ENCODE measurements at places on chromosomes 2 and 18. TPM values are rescaled to one million over a fixed set of nuclear protein-coding genes. Genes with fewer than 3 reads are reported as not detected.

The ALLC gene
- total RNA-seq: not detected

The ANKMY1 gene
- total RNA-seq: 33.5 TPM

The C2orf78 gene
- total RNA-seq: not detected

The APLF gene
- total RNA-seq: 3.0 TPM

The SPDYA gene
- total RNA-seq: 1.6 TPM

The REEP1 gene
- total RNA-seq: 0.16 TPM

The EN1 gene
- total RNA-seq: not detected

The DTNA gene
- not detected for total RNA-seq

The SLC5A7 gene
- total RNA-seq: not detected

- no peak for DNase-seq
These were observed 104.2 kb upstream of the SPRED2 start for GRCh38 chr2:65536596-65536995.

GRCh38 chr2:20052229-20052851 lies 912 bp upstream of the LAPTM4A start:
- DNase-seq: no peak

- no peak for DNase-seq
These were observed 803 bp upstream of the FIGN start for GRCh38 chr2:163736433-163737189.

DNA sequence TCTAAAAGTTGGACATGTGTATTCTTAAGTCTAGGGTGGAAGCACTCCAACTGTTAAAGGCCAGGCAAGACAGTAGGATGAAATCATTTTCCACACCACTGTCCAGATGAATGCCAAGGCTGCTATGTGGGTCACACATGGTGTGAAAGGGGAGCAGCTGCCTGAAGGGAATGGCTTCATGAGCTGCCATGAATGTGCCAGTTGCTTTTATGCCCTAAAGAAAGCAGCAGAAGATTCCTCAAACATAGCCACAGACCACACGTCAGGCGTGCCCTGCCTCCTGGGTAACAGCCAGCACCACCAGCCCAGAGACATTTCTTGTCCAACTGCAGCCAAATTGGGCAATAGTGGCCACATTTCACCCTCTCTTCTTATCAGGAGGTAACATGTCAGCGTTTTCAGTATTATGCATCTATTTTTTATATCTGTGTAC lies 130.2 kb downstream of the MTCL1 start:
- no peak for DNase-seq

DNA sequence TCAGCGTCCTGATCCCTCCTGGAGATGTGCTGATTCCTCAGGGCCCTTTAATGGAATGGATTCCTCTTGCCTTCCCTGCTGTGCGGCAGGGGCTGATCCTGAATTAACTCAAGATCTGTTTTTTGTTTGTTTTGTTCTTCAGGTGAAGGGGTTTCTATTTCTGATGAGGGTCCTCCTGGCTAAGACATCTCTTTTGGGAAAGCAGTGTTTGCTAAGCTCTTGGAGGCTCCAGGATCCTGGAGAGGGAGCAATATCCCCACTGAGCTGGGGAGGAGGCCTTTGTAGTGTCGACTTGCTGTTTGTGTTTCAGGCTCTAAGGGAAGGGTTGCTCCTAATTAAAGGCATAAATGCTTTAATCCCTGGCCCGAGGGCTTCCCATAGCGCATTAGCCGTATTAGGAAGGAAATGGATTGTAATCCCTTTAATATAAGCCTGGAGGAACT lies 65.3 kb upstream of the FOXI3 start:
- no peak for DNase-seq

DNA sequence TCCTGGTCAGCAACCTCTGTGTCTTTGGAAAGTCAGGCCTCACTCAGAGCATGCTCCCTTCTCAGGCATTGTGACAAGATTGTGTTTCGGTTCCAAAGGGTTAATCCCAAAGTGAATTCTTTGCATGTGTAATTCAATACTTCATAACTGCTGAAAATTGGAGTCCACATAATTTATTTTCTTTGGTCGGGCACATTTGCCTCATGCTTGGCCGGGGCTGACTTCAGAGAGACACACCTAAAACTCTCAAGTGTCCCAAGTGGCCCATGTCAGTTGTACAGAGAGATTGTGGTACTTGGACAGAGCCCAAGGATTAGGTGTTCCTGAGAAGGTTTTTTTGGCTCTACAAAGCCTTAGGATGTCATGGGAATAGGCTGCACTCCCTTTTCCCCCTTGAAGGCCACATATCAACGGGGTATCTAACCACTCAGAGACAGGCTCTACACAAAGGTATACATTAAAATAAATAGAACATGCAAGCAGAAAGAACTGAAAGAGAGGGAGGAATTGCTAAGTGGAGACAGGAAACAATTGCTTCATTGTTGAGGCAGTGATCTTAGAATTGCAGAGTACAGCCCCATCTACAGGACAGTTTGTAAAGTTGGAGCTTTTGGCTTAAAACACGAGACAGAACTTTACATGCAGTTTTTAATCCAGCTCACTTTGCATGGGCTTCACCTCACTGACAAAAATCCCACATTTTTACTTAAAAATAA lies 1232.3 kb upstream of the ZEB2 start:
- no peak for DNase-seq

- DNase-seq: no peak
These were observed 89.7 kb downstream of the BABAM2 start for GRCh38 chr2:27980242-27980641.

- peak; percentile 85 for DNase-seq
These were observed 115.7 kb upstream of the SLC1A4 start for GRCh38 chr2:64873472-64873924.

DNA sequence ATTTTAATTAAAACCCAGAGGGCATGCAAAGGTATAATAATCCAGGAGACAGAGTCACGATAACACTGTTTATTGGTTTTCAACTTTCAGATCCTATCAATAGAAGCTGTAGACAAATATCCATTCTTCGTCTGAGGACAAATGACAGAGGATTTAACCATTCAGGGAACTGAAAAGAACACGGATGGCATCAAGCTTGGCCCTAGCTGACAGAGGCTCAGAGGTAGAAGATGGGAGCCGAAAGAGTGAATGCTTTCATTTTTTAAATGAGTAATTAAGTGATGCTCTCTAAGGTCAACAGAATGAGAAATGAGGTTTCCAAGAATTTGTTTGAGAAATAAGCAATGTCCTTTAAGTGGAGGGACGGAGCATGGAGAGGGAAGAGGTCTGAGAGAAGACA lies 62.1 kb downstream of the BCL2 start:
- DNase-seq: no peak

- no peak for DNase-seq
These were observed 17.1 kb downstream of the VSNL1 start for GRCh38 chr2:17557596-17557995.

DNA sequence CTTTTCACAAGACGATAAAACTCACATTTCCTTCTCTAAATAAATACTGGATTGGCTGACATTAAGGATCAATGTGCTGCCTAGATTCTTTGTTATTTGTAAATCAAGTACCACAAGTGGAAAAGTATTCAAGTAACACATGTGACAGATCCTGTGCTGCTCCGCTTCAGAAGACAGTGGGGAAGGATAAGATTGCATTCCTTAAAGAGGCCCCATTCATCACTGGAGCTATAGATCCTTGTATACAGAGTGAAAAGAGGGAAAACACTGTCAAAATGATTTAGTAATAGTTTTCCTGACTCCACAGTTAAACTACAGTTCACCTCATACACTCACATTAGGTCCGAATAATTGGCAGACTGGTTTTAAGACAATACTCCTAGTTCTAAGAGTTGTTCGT lies 108.0 kb upstream of the CSRNP3 start:
- DNase-seq: no peak

DNA sequence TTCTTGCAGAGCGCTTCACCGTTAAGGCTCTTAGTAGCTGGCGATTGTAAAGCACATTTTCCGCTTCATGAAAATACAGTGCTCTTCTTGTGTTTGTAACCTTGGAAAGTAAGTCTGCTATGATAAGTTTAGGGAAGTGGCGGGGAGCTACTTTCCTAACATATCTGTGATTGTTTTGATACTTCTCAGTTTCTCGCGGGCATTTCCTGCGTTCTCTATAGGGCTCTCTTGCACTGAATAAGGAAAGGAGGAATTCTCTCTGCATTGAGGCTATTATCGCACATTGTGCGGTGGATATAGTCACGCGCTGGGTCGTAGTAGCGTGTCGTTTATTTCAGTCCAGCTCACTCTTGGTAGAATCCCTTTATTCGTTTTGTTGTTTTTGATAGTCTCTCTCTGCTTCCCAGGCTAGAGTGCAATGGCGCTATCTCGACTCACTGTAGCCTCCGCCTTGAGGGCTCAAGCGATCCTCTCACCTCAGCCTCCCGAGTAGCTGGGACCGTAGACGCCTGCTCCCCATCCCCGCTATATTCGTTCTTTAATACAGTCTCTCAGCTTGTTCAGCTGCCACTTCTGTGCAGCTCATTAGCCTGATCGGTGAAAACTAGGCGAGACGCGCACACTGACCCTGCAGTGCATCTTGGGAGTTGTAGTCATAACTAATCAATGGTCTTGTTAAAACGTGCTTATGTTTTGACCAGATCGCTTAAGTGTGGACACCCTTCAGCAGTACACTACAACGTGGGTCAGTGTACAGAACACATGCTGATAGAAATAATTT lies 1.0 kb upstream of the PPP4R3B start:
- DNase-seq: peak; percentile 70

DNA sequence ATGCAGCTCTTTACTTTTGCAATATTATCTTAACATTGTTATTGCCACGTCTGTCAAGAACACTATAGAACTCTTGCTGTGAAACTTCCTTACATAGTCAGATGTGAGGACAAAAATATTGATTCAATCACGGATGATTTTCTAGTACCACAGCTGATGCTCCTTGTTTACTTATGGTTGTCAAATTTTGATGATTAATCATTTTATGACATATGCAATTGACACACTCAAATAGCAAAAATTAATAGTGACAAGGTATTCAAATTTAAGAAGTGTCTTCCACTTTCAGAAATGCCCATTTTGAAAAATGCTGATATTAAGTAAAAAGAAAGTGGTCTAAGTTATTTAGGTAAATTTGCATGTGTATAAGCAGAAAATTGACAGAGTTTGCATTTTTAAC lies 284.0 kb downstream of the CCDC102B start:
- no peak for DNase-seq

DNA sequence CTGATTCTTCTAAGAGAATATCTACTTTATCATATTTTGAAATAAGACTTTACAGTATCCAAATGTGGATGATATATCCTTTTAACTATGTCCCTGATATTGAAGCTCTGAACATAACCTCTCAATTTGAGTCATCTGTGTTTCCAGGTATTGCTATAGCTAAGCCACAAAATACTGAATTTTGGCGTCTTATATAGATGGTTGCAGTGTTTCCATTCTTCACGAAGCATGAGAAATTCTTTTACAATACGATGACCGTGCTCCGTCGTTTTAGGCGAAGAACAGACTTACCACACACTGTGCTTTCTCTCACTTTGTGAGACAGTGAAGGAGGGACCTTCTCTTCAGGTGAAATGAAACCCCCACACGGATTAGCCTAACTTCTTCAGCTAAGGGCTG lies 45.3 kb downstream of the LRRFIP1 start:
- DNase-seq: no peak

GRCh38 chr2:240431661-240432424 lies 3.6 kb upstream of the GPC1 start:
- DNase-seq: no peak

- no peak for DNase-seq
These were observed 41.5 kb upstream of the OTOS start for GRCh38 chr2:240182001-240182400.

DNA sequence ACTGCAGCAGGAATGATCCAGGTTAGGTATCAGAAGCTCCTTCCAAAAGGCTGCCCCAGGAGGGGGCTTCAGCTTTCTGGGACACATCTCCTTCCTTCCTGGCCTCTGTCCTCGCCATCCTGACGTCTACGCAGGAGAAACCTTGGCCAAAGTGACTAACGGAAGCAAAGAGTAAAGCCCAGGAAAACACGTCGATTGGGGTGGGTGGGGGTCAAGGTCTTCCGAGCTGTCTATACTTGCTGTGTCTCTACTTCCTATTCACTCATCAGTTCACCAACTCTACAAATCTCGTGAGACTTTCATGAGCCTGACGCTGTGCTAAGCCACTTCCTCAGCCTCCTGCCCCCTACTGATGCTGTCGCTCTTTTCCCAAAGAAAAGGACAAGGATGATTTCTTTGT lies 212.6 kb downstream of the TNS1 start:
- peak; percentile 59 for DNase-seq

DNA sequence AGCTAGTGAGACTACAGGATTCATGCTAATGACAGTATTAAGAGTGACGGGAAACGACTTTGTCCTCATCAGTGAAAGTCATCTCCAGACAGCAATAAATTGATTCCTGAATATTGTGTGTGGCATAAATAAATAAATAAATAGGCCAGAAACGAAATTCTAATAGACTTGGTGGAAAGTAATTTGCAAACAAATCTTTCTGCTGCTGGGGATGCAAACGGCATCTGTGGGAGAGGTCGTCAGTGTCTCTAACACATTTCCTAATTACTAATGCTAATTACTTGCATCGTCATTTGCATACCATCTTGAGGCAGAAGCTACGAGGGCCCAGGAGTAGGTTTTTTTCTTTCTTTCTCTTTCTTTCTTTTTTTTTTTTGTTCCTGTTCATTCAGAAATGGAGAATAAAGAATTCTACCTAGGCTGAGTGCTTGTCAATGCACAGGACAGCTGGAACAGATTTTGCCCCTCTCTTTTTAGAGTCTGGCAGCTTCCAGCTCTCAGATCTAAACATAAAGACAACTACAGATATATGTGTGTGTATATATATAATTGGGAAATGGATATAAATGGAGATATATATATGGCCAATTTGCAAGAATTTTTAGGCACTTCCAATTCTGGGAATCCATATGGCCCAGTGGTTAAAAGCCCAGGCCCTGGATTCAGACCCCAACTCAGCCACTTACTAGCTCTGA lies 75.1 kb downstream of the SPP2 start:
- DNase-seq: no peak

GRCh38 chr2:144431998-144432397 lies 87.9 kb downstream of the ZEB2 start:
- DNase-seq: no peak

All from activated CD8-positive, alpha-beta memory T cell treated with anti-CD3 and anti-CD28 coated beads, Interleukin-2, amount 10 ng/mL, durations not matched to agents 7 days and 5 days (primary cell).